ENCODE measurements at places on chromosomes 4 and X.

GRCh38 chr4:186854256-186854655, 130.6 kb upstream of the FAT1 start:
- no peak for DNase-seq

- DNase-seq, result no peak
These were observed 8.5 kb upstream of the NUDT6 start for GRCh38 chr4:122930862-122931261.

- DNase-seq, result no peak
These were observed 126.2 kb upstream of the ANXA10 start for GRCh38 chr4:167966143-167966542.

- no peak for DNase-seq
These were observed 475.5 kb upstream of the ADGRL3 start for GRCh38 chr4:60724623-60725022.

GRCh38 chr4:62640296-62640695, 1440.2 kb downstream of the ADGRL3 start:
- DNase-seq, result no peak

GRCh38 chrX:99522450-99522849, 887.6 kb downstream of the PCDH19 start:
- DNase-seq, result no peak

GRCh38 chrX:11341274-11342201, 48.3 kb downstream of the AMELX start:
- no peak for DNase-seq

GRCh38 chrX:39442332-39442731, 641.1 kb downstream of the MID1IP1 start:
- DNase-seq, result no peak

GRCh38 chrX:793216-793770, 162.7 kb downstream of the SHOX start:
- no peak for DNase-seq

DNA sequence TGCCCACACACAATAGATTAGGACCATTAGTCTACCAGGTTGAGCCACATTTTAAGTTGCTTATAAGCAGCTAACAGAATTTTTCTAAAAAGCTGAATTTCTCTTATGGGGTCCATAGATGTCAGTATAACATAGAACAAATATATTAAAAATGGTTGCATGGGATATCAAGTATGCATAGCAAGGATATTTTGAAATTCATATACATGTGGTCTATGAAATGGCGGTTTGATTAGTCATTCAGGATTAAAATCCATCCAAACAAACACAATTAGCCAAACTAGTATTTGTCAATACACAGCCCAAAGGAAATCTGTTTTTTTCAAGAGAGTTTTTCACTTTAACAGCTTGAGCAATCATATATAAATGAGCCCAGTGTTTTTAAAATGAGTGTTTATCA, 33.5 kb upstream of the AMOT start:
- DNase-seq, result no peak

- DNase-seq, result no peak
These were observed 189.1 kb downstream of the SLC7A11 start for GRCh38 chr4:138052806-138053632.

GRCh38 chrX:111167334-111167733, 71.3 kb downstream of the PAK3 start:
- no peak for DNase-seq

DNA sequence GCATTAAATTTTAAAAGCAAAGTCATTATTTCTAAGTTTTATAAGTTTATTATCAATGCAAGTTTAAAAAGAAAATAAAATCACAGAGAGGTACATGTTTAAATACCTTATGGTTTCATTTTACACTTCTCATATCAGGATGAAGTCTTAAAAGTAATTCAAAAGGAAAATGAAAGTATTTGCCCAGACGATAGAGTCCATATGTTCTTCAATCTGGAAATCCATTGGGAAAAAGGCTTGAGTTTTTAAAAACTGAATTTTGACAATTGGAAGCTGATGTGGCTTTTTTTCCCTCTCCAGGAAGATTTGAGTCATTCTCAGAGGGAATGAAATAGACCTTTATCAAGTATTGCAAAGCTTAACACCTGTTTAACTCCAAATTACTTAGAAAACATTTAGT, 37.1 kb downstream of the MAB21L2 start:
- DNase-seq, result no peak

GRCh38 chr4:29549342-29549741, 1170.8 kb upstream of the PCDH7 start:
- DNase-seq, result no peak

DNA sequence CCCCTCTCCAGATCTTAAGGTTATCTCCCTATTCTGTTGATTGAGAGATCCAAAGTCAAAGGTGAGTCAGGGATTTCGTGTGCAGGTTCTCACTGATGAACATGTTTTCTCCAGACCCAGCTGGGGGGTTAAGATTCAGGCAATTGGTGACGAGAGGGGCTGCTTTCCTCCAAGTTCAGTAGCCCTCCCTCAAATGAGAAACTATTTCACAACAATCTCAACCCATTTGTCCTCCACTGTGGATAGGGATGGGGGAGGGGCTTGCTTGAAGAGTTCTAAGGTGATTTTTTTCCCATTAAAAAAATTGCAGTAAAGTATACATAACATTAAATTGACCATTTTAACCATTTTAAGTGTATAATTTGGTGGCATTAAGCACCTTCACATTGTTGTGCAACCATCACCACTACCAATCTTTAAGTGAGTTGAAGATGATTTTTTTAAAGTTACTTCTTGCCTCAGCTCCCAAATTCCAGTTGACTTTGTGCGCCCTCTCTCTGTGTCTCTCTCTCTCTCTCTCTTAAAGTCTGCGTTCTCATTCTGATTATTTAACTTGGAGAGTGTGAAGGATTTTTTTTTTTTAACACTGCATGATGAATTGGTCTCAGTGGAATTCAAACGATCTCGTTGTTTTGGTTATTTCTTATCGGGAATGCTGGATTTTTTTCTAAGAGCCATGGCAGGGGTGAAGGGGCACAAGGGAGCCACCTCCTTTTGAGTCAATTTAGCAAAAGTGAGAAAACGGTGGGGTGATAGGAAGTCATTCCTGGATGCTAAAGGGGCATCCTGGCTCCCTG, 175.9 kb downstream of the SHROOM3 start:
- no peak for DNase-seq

DNA sequence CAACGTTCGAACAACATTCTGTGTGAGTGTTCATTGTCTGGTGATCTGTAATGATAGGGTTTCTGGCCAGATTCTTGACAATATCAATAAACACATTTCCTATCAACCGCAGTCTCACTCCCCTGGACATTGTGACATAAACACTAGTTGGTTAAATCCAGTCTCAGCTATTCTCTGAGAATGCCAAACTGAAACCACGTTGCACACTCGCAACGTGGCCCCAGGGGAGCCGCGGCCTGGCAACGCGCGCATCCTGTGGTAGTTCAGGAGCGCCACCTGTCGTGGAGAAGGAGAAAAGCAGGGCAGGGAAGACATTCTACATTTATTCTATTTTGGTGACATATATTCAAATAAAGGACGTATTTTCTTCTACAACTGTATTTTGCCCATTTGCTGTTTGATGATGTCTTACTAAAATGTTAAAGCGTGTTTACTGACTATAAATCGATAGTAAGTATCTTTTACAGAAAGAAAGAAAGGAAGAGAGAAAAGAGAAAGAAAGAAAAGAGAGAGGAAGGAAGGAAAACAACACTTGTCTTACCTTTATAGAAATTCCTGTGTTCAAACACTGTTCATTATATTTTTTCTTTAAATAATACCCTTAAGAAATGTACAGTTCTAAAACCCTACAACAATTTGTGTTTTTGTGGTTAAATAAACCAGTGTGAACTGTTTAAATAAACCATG, 738.3 kb upstream of the FRG1 start:
- DNase-seq, result peak; percentile 88

GRCh38 chr4:140901736-140902336, 145.7 kb upstream of the TBC1D9 start:
- DNase-seq, result no peak

DNA sequence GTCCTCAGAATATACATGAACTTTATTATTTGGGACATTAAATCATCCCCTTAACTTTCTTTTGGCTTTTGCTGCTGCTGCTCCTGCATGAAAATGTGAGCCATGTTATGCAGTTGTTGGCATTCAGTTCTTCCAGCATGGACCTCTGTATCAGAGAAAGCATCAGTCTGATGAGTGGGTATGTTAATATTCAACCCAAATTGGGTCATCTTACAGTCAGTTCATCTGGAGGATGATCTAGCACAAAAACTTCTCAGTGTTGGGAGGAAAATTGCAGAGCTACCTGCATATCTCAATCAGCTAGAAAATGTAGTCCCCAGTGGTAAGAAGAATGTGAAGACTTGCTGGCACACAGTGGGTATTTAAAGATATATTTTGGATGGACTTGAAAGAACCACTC, 96.7 kb downstream of the IL1RAPL2 start:
- DNase-seq, result no peak

DNA sequence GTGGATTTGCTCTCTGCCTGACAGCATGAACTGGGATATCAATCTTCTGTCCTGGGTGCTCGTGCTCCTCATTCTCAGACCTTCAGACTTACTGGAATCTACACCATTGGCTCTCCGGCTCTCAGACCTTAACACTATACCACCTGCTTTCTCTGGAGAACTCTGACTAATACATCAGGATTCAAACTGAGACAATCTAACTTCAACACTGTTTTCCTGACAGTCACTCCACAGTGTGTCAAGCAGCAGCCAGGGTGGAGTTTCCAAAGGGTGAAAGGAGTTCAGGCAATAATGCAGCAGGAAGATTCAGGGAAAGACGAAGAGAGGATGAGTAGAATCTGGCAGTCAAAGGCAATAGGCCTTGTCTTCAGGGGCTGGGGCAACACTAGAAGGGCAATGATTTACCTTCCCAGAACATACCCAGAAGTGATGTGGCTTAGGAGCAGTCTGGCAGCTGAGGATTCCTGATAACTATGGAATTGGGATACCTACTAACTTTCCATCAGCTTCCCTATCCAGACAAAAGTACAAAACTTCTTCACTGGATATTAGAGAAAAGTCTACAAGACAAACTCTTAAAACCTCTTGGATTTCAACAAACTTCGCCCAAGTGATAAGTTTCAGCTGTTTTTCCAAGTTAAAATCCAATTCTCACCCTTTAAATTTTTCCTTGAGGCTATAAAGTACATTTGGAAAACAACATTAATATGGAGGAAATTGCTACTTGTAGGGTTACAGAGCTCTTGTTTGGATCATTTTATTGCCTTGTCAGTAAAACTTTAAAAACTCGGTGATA, 58.4 kb upstream of the SLIT2 start:
- DNase-seq, result no peak

DNA sequence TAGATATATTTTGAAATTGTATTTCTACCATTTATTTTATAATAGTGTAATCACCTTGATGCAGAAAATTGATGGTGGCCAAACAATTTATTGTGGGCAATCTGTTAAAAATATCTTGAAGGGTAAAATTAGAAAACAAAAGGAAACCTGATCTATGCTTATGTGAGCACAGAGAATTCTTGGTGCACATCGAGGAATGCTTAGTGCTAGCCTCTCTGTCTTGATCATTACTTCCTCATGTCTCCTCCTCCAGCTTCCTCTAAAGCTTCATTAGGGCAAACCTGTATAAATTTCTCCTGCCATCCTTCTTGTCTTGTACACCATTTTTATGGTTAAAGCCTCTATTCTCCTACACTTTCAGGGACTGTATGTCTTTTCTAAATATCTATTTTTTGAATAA, 725.8 kb downstream of the RAPGEF2 start:
- no peak for DNase-seq

DNA sequence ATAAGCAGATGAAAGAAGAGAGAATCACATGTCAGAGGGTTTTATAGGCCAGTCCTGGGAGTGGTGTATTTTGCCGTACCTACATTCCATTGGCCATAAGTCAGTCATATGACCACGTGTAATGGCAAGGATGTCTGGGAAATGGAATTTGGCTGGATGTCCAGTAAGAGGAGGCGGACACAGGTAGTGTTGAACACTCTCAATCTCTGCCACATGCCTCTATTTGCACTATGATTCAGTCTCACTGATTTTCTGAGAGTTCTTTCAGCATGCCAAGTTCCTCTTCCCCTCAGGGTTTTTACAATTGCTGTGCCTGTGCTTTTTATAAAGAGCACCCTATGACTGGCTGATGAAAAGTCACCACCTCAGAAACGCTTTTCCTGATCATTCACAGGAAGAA, 164.2 kb upstream of the GPR101 start:
- no peak for DNase-seq

DNA sequence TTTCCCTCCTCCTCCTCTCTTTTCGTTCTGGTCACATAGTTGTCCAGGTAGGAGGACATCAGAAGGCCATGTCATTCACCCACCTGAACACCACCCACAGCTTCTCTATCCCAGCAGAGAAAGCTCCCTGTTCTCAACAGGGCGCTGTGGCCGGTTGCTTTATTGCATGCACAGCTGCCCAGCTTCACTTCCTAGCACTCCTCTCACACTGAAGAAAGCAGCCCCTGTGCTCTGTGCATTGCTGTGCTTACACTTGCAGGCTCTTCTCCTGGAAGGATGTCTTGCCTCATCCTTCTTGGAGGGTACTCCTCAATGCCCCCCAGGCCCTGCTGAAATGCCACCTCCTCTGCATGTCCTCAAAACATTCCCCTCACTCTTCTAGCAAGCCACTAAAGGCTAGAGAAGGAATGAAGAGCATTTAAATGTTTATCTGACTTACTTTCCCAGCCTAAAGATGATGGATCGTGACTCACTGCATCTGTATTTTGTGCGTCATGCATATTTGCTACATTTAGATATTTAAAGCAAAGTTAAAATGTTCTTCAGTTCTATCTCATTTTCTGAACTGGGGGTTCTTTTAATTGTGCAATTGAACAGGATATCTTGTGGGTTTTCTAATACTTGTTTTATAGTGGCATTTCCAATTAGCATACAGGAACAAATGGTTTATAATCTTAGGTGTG, 186.4 kb upstream of the PUDP start:
- no peak for DNase-seq

DNA sequence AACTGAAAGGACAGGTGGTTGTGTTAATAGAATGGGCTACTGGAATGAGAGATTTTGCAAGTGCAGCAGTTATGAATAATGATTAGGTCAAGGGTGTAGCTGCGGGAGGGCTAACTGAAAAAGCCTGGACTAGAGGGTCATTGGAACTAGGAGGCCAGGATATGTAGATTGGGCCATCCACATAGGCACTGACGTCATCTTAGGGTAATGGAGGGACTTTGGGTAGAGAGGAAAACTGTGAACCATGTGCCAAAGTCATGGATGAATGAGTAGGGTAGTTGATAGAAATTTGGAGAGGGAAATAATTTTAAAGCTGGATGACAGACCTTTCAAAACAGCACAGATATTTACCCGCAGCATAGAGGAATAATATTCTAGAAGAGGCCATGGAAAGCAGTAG, 123.6 kb upstream of the SLITRK2 start:
- DNase-seq, result no peak

Data from D341Med (cell line).